Left ventricle myocardium inferior (tissue), 1 donor: ENCODE measurements at places on chromosomes 13 and 19.
A peak's percentile ranks its signal among the peaks of the same experiment; 100 is the strongest.

DNA sequence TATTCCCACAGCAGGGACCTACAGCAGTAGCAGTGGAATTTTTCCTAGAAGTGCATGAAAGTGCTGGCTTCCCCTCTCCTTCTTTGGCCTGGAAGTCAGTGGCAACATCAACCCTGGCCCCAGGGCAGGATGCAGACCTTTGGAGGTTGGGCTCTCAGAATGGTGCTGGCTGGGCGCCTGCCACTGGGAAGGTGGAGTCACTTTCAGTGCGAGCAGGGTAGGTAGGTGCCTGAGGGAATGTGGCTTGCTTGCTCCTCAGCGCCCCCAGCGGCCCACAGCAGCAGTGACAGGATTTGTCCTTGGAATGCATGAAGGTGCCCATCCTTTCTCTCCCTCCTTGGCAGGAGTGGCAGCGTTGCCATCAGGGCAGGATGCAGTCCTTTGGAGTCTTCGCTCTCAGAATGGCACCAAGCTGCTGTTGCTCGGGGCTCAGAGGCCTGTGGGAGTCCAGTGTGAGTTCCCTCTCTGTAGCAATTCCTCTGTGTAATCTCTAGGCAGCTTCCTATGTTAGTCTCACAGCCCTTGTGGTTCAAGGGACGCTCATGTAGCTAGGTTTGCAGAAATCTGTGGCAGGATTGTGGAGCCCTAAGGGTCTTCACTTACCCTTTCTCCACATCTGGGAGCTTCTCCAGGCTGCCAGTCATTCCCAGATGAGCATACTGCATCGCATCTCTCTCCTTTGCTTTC lies 354.4 kb upstream of the DACH1 start:
- no peak for DNase-seq

DNA sequence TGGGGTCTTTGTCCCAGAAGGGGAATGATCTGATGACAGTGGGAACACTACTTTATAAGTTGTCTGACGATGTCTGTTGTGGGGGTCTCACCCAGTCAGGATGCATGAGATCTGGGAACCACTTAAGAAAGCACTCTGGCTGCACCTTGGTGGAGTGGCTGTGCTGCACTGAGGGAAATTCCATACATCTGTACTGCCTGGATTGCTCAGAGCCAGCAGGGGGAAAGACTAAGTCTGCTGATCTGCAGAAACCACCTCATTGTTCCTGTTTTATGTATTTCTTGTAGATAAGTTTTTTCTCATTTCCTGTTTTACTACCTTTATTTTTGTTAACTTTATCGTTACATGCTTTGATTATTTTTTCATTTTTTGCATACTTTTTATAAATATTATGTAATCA lies 27.3 kb downstream of the ZNF430 start:
- no peak for DNase-seq

DNA sequence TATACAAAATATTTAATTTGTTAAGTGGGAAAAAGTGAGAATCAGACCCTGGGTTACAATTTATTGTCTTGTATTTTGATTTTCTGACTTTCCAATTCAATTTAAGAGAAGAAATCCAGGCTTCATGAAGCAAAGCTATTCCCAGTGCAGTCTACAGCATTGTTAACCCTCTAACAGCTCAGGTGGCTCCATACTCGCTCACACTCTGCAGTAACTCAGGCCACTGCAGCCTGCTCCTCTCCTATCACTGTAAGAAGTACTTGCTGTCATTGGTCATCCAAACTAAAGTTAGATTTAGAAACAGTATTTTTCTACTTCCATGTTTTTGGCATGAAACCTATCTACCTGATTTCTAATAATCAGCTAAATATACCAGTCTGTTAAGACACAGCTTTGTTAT lies 830.3 kb downstream of the PCDH9 start:
- DNase-seq = no peak

GRCh38 chr19:38721979-38722773 lies 22.1 kb downstream of the CAPN12 start:
- peak; percentile 71 for DNase-seq

DNA sequence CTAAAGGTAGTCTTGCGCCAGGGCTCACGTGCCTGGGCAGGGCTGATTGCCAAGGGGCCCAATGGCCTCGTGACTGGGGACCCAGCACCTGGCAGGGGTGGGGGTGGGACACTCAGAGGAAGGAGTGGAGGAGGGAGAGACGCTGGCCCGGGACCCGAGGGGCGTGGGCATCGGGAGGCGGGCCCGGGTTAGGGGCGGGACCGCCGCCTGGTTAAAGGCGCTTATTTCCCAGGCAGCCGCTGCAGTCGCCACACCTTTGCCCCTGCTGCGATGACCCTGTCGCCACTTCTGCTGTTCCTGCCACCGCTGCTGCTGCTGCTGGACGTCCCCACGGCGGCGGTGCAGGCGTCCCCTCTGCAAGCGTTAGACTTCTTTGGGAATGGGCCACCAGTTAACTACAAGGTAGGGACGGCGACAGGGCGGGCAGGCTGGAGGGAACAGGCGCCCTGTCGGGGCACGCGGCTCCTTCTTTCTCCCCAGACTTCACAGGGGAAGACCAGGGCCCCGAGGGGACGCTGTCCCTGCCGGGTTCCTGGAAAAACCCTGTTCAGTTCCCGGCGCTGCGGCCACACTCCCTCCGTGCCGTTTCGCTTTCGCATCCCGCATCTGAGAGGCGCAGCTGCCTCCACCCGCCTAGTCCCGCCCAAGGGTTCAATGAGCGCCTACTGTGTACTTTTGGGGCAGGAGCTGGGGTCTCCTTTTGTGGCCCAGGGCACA lies at the start of gene IFI30:
Gene IFI30, plus strand, starts transcription at position 242 of the 717 bp plus-strand sequence. Its CDS starts 29 bp downstream, at position 271.
- DNase-seq = peak; percentile 79

DNA sequence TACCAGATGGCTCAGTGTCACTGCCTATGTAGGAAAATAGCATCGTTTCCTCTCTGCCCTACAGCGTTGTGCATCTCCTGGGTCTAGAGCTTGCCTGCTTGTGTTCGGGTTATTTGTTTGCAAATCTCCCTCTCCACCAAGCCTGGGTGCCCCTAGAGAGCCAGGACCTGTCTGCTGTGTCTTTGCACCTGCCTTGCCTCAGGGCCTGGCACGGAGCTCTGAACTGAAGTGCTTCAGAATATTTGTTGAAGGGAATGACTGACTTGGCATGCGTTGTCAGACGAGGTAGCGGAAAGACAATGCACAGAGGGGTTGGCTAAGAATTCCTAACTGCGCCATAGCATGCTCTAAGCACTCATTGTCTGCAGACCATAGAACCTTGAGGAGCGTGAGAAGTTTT lies 263.4 kb downstream of the FGF9 start:
- DNase-seq = no peak

DNA sequence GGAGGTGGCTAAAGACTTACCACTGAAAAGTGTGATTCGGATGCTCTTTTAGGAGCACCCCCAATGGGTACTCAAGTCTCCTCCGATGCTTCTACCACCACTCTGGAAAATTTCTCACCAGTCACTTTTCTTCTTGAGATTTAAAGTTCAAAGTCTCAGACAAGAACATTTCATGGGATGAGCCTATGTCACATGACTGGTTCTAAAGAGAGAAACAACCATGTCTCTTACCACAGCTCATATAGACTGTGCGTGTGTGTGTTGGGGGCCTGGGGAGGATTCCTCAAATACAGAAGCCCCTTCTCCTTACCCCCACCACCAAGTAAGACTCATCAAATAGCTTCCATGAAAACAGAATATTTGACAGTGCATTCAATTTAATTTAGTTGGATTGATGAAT lies 181.7 kb upstream of the MIR17HG start:
- DNase-seq = no peak

- DNase-seq = no peak
These were observed 2.0 kb upstream of the JUNB start for GRCh38 chr19:12789098-12789903.

- no peak for DNase-seq
These were observed 186.6 kb upstream of the TSHZ3 start for GRCh38 chr19:31535691-31536460.
